ENCODE measurements at places on chromosomes 6 and 20.

DNA sequence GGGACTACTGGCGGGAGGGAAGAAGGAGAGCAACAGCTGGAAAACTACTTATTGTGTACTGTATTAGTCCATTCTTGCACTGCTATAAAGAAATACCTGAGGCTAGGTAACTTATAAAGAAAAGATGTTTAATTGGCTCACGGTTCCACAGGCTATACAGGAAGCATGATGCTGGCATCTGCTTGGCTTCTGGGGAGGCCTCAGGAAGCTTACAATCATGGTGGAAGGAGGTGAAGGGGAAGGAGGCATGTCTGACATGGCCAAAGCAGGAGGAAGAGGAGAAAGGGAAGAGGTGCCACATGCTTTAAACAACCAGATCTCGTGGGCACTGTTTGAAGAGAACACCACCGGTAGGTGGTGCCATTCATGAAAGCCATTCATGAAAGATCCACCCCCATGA lies 67.3 kb downstream of the GMDS start:
- no peak for DNase-seq

DNA sequence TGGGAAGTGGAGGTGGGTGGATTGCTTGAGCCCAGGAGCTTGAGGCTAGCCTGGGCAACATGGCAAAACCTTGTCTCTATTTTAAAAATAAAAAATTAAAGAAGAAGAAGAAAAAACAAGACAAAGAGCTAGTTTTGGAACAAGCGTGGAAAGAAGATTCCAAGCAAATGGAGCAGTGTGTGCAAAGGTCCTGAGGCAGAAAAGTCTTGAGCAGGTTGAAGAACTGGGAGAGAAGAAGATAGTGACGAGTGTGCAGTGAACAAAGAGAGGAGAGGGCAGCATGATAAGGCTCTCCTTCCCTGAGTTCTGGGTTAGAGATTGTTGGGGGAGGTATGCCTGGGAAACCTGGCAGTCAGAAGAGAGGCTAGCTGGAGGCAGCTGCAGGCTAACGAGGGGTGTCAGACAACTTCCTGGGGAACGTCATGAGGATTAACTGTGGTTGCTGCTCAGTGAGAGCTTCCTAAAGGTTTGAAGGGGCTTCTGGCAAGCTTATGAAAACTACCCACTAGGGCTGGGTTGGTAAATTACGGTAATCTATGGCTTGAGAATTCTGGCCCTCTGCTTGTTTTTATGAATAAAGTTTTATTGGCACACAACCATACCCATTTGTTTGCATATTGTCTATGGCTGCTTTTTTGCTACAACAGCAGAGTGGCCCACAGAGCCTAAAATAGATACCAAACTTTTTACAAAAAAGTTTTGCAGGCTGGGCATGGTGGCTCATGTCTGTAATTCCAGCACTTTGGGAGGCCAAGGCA lies 128.9 kb downstream of the ZFP64 start:
- DNase-seq: no peak

GRCh38 chr20:44174996-44175765 lies 11.8 kb downstream of the JPH2 start:
- DNase-seq: no peak

GRCh38 chr20:24658920-24659660 lies 189.7 kb downstream of the SYNDIG1 start:
- no peak for DNase-seq

- no peak for DNase-seq
These were observed 214.3 kb upstream of the MYLIP start for GRCh38 chr6:15914553-15914952.

DNA sequence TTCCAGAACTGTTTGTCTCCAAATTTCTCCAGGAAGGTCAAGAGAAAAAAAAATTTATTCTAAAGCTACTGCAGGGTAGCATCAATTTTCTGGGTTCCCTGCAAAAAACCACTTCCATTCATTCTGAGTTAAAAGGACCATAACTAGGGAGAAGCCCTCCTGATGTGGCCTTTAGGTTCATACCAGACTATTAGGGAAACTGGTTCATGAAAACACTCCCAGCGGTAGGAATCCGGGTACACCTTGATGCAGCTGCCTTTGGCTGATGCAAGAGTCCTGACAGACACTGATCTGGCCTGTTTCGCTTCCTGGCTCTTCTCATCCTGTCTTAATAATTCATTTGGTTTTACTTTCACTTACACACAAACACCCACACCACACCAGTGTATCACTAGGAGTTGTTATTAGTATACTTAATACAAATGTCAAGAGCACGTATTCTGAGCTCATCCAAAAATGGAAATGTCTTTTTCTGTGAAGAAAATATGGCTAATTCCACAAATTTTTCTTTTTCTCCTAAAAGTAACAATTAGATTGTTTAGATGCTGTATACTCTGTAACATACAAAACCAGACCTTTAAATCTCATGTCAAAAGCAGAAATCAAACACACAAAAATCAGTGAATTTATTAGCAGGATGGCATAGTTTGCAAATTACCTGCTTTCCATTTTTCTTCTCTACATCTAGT lies 38.4 kb upstream of the ARHGAP18 start:
- DNase-seq: no peak

DNA sequence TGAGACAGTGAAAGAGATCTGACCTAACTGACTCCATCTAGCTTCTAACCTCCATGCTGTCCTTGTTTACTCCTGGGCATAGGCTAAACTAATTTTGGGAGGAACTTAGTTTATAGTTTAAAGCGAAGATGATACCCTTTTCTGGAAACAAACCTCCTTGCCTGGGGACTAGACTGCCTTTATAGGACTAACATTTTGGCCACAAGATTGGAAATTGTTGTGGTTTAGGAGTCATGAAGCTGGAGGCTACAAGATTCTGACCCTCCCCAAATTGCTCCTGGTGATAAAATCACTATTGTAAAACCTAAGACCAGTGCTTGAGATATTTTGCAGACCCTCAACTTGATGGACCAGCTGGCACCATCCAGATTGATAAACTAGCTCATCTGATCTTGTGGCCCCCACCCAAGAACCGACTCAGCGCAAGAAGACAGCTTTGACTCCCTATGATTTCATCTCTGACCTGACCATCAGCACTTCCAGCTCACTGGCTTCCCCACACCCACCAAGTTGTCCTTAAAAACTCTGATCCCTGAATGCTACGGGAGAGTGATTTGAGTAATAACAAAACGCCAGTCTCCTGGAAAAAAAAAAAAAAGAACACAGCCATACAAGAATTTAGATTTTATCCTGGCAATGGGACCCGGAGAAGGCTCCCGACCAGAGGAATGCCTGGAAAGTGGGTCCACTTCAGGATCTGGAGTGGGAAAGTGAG lies 63.0 kb downstream of the ABHD12 start:
- DNase-seq: no peak

DNA sequence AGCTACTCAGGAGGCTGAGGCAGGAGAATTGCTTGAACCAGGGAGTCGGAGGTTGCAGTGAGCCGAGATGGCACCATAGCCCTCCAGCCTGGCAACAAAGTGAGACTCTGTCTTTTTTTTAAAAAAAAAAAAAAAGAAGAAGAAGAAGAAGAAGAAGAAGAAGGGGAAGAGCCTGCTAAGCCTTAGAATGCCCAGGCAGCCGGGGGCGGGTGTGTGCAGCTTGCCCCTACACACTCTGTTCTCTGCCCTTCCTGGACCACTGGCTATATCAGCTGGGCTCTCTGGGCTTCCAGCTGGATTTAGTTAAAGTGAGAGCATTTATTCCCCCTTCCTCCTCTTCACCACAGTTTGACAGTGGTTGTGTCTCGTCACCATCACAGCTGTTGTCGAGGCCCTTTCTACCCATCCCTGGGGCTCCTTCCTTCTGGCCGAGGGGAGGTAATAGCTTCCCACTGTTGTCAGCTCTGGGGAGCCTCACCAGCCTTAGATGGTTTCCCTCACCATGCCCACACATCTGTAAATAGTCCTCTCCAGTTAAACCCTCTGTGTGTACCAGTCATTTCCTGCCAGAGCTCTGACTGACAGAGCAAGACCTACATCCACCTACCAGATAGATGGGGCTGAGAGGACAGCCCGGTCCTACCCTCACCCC lies 77.6 kb downstream of the TRERF1 start:
- DNase-seq: no peak

- DNase-seq: peak; percentile 25
These were observed 30.4 kb downstream of the KCNQ2 start for GRCh38 chr20:63442100-63442493.

- DNase-seq: no peak
These were observed 268.1 kb upstream of the SPTLC3 start for GRCh38 chr20:12740647-12741046.

DNA sequence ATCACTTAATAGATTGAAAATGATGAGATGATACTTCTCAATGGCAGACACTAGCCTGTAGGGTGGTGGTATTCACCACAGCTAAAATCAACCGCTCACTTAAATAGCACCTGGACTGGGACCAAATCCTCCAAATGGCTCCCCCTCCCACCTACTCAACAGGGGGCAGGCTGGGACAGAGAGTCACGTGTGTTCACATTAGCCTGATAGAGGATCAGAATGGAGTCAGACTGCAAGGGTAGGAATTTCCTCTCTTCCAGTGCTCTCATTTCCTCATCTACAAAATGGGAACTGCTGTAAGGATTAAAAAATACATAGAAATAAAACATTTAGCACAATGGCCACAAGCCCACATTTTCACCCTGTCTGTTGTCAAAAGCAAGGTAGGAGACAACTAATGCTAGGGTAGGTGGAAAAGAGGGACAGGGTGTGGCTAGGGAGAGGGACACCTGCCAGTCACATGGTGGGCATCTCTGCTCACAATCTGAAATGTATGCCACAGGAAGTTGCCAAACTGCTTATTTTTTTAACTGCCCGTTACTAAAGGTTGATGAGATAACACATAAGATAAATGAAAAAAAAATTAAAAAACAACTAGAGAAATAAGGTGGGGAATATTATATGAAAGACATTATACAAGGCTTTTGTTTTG lies 55.3 kb downstream of the BACH2 start:
- no peak for DNase-seq

DNA sequence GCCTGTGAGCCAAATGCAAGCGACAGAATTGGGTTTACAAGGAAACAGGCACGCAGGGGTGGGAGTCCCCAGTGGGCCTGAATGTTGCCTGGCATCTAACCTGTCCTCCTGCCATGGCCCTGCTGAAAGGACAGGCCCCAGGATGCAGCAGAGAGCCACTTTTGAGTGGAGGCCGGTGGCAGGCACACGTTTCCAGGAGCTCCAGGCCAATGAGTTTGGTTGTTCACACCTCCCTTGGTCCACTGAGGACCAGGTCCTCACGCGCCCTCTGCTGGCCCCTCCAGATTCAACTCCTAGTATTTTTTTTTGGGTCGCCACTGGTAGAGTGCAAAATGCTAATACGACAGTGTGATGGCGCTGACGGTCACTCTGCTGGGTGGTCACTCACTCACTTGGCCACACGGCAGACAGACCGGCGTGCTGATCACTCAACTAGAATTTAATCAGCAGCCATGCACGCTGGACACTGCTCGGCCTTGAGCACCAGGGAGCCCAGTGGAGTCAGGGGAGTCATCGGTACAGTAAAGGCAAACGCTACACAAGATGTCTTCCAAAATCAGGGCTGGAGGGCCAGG lies 81.7 kb upstream of the NFATC2 start:
- DNase-seq: peak; percentile 55

GRCh38 chr6:73180763-73181619 lies 44.3 kb downstream of the KHDC1L start:
- no peak for DNase-seq

DNA sequence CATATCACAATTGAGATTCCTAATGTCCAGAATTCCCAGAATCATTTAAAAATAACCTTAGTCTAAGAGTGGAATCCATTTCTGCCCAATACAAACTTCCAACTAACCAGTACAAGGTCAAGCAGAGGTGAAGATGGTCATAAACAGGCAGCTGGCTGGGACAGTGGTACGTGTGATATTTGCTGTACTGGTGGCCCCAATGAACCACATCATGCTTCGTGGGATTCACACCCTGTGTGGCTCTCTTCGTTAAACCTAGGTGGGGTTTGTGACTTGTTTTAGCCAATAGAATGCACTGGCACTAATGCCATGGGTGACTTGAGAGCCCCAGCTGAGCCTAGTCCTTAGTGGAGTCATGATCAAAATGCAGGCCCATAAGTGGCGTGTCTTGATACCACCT lies 286.6 kb downstream of the KIF16B start:
- no peak for DNase-seq
